ENCODE measurements at places on chromosomes 1 and 21.

DNA sequence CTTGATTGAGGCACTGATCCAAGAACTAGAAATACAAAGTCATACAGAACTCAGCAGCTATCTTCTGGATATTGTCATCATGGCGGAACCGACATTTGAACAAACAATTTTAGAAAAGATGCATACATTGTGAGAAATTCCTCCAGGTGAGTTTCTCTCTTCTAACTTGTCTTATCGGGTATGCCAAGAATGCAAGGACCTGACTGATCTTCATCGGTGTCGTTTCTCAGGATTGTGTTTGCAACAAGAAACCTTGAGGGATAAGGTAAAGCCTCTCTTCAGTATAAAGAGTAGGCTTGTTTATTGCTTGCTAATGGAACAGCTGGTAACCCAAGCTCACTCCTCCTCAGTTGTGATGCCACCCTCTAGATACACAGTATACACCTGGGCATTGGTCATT, 62.2 kb downstream of the NME7 start:
- no peak for DNase-seq

DNA sequence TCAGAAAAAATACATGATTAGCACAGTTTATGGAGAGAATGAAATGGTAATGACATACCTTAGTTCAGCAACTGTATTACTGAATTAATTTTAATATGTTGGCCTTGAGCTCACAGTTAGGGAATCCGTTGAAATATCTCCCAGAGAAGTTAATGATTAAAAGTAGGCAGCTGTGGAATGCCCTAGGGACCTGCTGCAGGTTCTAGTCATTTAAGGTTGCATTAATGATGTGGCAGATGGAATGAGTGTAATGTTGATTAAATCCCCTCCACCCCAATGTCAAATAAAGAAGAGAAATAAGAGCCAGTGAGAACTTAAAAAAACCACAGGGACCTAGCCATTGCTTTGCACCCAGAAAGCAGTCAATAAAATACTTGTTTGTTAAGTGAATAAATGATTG, 40.3 kb upstream of the TRIM45 start:
- no peak for DNase-seq

- no peak for DNase-seq
Observed at GRCh38 chr1:88979054-88979748, 13.2 kb downstream of the KYAT3 start.

DNA sequence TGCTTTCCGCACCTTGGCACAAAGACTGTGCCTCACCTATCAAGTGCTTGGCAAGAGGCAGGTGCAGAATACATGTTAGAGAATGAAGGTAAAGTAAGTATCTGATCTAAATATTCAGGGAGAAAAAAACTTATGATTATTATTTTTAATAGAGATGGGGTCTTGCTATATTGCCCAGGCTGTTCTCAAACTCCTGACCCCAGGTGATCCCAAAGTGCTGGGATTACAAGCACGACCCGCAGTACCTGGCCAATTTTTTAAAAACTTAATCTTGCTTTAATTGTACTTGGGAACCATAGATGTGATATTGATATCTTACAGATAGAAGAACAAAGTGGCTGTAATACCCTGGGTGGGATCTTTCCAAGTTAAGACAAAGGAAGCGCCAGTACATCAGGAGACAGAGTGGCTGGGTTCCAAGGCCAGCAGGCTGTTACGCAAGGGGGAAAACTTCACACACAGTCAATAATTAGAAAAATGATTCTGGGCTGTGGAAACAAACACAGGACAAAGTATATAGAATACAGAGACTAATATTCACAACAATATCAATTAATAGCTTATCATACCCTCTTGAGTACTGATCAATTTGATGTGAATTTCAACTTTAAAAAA, 58.6 kb upstream of the ATP1A1 start:
- DNase-seq: no peak

DNA sequence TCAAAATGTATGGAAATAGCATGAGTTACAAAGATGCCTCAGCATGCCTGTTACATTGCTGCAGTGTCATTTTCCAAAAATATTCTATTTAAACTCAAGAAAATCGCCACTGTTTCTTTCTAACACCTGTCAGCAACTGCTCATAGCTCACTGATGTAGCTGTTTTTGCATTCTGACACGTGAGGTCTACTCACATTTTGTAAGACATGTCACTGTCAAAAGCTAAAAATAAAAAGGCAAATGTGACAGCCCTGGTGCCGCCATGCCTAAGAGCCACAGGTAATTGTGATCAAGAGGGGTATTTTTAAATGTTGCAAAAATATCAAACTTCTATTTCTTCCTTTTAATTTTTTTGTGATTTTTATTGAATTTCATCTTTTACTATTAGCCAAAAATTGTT, 556.2 kb upstream of the TMPRSS15 start:
- DNase-seq: no peak

DNA sequence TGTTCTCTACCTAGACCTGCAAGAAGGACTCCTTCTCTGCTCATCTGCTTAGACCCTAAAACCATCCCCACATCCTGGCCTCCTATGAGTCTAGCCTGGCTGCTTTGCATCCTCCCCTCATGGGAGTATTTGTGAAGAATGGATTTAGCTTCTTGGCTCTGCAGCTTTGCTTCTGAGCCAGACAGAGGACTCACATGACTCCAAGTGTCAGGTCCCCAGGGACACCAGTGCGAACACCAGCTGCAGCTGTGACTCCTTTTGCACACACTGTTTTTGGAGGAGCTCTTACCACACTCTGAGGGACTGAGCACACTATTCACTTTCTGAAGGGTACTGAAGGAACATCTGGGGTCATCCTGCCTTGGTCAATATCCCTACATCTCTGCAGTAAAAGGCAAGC, 131.8 kb upstream of the SGIP1 start:
- no peak for DNase-seq

GRCh38 chr1:41241354-41241748, 755 bp downstream of the SCMH1 start:
- DNase-seq: no peak

- DNase-seq: no peak
Observed at GRCh38 chr1:40396420-40396819, 22.9 kb downstream of the SMAP2 start.

DNA sequence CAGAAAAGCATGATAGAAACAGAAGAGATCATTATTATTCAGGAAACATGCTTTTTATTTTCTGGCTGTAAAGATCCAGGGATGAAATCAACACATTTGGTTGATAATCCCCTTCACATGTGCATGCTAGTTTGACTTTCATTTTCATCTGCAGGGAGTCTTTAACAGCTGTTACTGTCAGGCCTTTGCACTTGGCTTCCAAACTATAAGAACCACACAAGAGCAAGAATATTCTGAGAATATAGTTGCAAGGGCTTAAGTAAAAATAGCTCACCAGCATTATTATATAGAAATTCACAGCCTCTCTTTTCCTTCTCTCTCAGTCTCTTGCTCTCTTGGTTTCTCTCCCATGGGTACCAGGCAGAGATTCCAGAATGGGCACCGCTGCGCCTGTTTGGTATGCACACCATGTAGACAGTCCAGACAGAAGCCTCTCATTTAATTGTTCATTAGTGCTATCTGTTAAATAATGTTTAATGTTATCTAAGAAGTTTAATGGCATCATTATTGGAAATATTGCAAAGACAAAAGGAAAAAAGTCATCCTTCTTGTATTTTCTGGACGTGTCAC, 622.3 kb upstream of the PLXNA2 start:
- DNase-seq: no peak

GRCh38 chr1:212484701-212485570, 52.2 kb downstream of the NENF start:
- no peak for DNase-seq

DNA sequence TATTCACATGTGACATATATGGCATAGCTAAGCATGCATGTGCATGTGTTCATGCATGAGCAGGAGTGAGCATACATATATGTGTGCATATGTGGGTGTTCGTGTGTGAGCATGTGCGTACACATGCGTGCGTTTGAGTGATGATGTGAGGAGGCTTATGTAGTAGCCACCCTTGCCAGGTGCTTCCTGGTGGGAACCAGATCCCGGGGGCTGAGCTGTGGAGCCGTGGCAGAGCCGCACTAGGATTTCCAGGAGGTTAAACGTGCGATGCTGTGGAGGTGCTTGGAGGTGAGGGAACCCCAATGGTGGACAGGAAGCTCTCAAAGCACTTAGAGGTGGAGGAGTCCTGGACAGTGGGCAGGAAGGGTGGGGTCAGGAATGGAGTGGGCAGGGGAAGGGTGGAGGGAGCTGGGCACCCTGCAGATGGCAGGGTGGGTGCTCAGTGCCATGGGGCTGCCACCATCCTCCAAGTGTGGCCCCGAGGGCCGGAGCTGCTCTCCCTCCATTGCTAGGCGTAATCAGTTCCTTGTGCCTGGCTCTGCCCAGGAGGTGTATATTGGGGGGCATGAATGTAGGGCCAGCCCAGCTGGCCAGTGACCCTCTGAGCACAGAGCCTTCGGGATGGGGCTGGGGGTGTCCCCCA, 48.5 kb downstream of the COL18A1 start:
- no peak for DNase-seq

DNA sequence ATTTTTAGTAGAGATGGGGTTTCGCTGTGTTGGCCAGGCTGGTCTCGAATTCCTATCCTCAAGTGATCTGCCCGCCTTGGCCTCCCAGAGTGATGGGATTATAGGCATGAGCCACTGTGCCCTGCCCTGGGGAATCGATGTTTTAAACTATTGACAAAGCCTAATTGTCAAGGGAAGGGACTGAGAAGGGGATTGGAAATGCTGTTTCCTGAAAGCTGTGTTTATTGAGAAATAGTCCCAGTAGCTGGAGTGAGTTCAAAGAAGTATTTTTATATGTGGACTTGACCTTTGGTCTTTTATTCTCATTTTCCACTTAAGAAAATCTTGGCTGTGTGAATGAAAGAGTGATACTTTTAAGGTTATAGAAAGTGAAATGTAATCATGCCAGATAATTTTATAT, 47.5 kb downstream of the KIF1B start:
- DNase-seq: no peak

DNA sequence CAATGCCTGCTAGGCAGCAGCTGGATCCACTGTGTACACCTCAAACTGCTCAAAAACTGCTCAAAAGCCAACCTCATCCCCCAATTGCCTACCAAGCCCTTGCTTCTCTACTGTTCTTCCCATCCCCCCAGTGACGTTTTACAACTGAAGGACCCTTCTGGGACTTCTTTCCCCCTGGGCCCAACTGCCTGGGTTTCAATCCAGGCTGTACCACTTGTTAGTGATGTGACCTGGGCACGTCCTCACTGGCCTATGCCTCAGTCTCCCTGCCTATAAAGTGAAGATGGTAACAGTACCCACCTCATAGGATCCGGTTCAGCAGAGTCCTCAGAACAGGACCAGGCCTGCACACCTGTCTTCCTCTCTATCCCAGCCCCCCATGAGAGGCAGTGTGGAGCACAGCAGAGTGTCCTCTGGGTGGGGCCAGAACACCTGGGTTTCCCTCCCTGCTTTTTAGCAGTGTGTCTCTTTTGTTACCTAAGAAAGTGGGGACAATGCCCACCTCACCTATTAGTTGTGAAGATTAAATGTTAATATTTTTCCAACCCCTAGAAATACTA, 1.9 kb upstream of the TEKT2 start:
- DNase-seq: no peak

GRCh38 chr1:228039986-228040385, 33.2 kb downstream of the WNT3A start:
- no peak for DNase-seq

DNA sequence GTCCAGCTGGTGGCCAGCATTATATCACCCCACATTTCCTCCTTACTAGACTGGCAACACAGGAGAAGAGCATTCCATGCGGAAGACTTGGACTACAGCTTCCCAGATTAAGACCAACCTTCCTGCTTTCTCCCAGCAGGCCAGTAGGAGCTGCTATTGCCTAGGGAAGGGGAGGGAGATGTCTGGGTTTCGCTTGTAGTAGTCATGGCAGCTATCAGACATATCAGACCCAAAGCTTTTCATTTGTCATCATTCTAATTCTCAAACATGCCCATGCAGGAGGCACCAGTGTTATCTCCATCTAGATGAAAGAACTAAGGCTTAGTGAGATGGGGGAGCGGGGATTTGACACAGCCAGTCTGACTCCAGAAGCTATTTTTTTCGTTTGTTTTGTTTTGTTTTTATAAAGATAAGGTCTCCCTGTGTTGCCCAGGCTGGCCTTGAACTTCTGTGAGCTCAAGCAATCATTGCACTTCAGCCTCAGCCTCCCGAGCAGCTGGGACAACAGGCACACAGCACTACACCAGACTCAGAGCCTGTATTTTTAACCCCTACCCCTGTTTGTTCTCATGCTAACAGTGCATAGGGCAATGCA, 4.5 kb downstream of the PLA2G2A start:
- peak; percentile 28 for DNase-seq

DNA sequence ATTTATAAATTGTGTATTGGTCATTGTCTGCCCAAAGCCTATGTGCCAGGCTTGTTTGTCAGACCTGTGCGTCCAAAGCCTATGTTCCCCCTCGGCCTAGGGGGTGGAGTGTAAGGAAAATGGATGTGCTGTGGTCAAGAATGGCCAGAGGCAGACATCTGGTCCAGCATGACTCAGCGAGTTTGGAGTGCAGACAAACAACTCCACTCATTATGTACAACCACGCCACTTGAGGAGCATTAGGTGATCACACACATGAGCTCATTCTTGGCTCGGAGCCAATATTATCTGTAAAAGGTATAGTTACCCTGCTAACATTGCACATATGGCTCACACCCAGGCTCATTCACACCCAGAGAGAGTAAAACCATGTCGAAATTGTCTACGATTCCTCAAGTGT, 1047.6 kb upstream of the ADGRL4 start:
- DNase-seq: no peak

GRCh38 chr21:31088474-31088751, 50.1 kb upstream of the KRTAP19-8 start:
- no peak for DNase-seq

DNA sequence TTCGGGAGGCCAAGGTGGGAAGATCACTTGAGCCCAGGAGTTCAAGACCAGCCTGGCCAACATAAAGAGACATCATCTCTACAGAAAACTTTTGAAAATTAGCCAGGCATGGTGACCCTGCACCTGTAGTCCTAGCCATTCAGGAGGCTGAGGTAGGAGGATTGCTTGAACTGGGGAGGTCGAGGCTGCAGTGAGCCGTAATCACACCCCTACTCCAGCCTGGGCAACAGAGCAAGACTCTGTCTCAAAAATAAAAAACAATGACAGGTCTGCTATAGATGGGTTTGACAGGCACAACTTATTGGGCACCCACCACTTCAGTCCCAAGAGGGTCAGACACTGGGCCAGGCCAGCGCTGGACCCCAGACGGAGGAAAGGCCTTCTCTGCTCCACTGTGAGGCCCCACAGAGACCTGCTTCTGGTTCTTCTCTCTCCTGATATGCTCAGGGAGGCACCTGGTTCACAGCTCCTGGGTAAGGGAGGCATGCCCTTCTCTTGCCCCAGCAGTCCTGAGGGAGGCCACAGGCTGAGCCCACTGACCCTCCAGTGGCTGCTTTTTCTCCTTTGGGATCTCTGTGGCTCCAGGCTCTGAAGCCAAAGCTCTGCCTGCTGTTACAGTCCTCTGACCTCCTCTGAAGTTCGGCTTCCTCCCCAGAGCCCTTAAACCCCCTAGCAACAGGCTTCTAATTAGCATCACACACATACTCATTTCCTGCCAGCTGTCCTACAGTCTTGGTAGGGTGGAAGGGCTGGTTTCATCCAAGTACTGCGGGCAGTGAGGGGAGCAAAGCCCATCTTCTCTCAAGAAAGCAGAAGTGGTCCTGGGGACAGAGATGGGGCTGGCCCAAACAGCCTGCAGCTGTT, 14.4 kb downstream of the S100A16 start:
- no peak for DNase-seq
